Myocyte (in vitro differentiated cells): ENCODE measurements at places on chromosomes 1 and 21. TPM values are rescaled to one million over a fixed set of nuclear protein-coding genes. Genes with fewer than 3 reads are reported as not detected.

Gene MYOG
- 882 and 1,586 TPM in 2 replicates for total RNA-seq

Gene NTRK1
- 0.10 and 2.5 TPM in 2 replicates for total RNA-seq

Gene FCGR1A
- total RNA-seq = not detected in 2 replicates

Gene PRKAA2
- total RNA-seq = 9.1 and 10.5 TPM in 2 replicates

Gene RASAL2
- 21.3 and 24.3 TPM in 2 replicates for total RNA-seq

Gene NPL
- total RNA-seq = 2.2 and 3.6 TPM in 2 replicates

Gene C4BPA
- total RNA-seq = not detected in 2 replicates

Gene ACADM
- 53.1 and 65.1 TPM in 2 replicates for total RNA-seq

DNA sequence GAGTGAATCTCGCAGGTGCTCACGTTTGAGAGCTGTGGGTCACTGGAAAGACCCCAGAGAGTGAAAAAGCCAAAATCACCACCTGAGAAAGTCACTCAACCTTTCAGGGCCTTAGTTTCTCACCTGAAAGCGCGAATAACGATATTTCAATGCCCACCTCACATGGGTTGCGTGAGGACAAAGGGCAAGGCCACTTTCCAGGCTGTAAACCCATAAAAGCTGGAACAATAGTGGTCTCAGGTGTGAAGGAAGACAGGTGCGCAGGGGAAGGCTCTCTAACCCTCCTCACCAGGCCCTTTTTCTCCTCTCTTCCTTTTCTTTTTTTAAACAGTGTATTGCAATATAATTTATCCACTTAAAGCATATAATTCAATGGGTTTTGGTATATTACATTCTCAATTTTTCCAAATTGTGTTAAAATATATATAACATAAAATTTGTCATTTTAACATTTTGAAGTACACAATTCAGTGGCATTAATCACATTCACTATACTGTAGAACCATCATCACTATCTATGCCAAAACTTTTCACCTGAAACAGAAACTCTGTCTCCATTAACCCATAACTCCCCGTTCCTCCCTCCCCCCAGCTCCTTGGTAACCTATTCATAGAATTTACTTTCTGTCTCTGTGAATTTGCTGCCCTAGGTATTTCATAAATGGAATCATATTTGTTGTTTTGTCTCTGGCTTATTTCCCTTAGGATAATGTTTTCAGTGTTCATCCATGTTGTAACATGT lies 118.4 kb upstream of the TNR start:
- no peak for DNase-seq

- no peak for DNase-seq
These were observed 94.3 kb downstream of the VAV3 start for GRCh38 chr1:107870696-107871095.

- DNase-seq = peak; percentile 91
These were observed at the start of gene MYOM3 for GRCh38 chr1:24111996-24112779. Gene MYOM3, minus strand, starts transcription at chr1:24112135. Its CDS starts 3,499 bp downstream, at chr1:24108636.

GRCh38 chr1:81607924-81608323 lies 192.8 kb upstream of the ADGRL2 start:
- DNase-seq = no peak

DNA sequence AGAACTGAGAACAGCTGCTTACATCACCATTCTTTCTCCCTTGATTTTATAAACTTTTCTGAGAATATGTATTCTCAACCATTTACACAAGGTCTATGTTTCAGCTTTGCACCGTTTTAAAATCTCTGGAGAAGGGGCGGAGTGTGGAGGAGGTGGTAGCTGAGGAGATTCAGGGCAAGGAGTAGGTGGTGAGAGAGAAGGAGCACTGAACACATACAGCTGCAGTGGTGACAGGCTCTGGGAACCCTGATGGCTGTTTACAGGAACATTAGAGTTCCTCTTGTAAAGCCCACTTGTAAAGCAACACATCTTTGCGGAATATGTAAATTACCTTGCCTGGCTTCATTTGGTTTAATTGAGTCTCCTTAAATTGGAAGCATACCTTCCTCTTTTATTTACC lies 89.7 kb downstream of the SMYD2 start:
- no peak for DNase-seq

- DNase-seq = peak; percentile 68
These were observed at the start of gene ZNF362 for GRCh38 chr1:33256471-33257206. Gene ZNF362, plus strand, starts transcription at chr1:33256492. Its CDS starts 14,083 bp downstream, at chr1:33270575.

DNA sequence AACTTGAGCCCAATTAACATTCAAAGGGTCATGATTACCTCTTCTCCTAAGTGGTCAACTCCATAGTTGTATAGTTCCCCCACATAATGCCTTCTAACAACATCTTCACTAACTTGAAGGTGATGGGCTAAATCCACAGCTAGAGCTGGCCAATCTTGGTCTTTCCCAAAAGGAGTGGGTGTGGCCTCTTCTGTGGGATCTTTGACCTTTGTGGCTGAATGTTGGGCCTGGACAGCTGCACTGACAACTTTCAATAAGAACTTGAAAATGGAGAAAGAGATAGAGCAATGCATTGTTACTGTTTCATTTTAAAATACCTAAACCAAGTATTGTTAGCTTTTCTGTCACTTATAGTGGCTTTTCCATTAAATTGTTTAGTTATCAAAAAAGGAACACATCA lies 59.2 kb downstream of the IARS2 start:
- DNase-seq = peak; percentile 74

GRCh38 chr1:22221233-22221780 lies 78.4 kb upstream of the WNT4 start:
- DNase-seq = no peak

GRCh38 chr1:37655274-37655673 lies 20.6 kb upstream of the RSPO1 start:
- no peak for DNase-seq

- peak; percentile 31 for DNase-seq
These were observed 38.9 kb downstream of the PLPP3 start for GRCh38 chr1:56540467-56540866.

DNA sequence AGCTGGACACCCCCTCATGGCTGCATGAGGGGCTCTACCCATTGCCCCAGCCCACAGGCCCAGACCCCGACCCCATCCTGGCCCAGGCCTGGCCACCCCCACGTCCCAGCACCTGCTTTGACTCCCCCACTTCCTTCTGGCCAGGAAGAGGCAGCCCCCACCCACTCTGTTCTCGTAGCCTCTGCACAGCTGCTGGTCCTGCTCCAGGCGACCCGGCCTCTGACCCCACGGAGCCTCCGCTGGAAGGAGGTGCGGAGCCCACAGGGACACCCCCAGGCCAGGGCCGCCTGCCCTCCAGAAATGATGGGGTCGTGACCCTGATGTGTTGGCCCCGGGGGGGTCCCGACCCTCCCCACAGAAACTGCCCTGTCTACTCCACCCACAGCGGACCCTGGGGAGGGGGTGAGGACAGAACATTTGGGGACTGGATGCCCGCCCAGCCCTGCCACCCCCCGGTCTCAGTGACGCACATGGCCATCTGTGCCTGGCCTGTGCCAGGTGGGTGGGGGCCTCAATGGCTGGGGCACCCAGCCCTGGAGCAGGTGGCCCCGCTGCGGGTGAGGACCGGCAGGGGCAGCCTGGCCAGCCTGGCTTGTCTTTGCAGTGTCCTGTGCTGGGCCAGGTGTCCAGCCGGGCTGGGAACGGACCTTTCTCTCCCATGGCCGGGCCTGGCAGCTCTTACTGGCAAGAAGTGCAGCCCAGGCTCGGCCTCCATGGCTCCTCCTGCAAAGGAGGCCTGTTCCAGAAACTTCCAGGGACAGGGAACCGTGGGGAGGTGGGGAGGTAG lies 78.6 kb downstream of the MORN1 start:
- DNase-seq = peak; percentile 73

DNA sequence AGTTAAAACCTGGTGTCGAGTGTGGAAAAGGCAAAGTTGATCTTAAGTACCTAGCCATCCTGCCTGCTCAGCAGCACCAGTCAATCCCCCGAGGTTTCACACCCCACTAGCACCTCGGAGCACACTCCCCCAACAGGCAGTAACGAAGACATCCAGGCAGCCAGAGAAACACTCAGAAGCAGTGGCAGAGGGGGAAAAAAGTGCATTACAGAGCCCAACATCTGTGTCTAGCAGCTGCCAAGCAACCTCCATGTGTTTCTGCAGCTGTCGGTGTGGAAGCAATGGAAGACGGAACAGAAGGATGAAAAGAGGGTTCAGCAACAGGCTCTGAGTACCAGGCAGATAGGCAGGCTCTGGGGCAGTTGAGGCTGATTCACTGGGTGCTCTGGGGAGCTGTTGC lies 73.4 kb upstream of the PROX1 start:
- DNase-seq = no peak
